ENCODE measurements at places on chromosomes 11 and 22. TPM values are rescaled to one million over a fixed set of nuclear protein-coding genes. Genes with fewer than 3 reads are reported as not detected.

- DNase-seq = no peak
Observed at GRCh38 chr11:28582506-28582905, 474.3 kb downstream of the METTL15 start.

Gene PHLDA2
- polyA plus RNA-seq = 1.0 TPM

GRCh38 chr11:96104496-96104895 is 180.6 kb upstream of the MTMR2 start:
- no peak for DNase-seq

Gene C22orf15
- 2.2 TPM for polyA plus RNA-seq

DNA sequence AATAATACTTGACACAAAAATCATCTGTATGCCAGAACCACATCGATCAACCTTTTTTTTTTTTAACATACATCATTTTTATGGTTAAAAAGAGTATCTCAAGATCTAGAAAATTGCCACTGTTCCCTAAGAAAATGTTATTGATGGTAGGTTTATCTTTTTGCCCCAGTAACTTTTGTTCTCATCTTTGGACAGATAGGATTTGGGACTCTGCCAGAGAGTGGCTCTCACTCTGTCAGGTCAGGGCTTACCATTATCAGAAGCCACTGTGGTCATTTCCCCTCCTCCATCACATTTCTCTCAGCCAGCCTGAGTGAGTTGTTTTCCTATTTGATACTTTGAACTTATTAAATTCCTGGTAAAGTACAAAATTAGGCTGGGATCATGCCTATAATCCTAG is 47.9 kb upstream of the YWHAH start:
- DNase-seq = no peak

DNA sequence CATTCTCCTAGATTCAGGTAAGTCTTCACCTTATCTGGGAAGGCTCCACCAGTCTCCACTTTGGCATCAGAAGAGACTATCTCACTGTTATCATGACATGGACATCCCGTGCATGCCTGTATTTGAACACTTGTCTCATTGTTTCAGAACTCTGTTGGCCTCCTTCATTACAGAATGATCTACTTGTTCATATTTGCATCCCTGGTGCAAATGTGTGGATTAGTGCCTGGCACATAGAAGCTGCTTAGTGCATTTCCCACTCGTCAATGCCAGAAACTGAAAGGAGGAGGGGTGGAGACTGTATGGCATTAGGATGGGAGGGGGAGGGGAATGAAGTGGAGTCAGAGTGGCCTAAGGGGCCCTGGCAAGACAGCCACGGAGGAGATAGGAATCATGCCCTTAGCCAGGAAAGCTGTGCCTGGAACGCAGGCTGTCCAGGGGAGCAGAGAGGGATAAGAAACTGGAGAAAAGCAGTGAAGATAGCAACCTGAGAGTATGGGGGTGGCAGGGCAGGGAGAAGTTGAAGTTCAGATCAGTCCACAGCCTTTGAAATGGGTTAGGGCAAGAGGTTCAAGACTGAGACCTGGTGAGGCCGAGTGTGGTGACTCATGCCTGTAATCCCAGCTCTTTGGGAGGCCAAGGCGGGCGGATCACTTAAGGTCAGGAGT is 53.8 kb upstream of the CAPRIN1 start:
- no peak for DNase-seq

DNA sequence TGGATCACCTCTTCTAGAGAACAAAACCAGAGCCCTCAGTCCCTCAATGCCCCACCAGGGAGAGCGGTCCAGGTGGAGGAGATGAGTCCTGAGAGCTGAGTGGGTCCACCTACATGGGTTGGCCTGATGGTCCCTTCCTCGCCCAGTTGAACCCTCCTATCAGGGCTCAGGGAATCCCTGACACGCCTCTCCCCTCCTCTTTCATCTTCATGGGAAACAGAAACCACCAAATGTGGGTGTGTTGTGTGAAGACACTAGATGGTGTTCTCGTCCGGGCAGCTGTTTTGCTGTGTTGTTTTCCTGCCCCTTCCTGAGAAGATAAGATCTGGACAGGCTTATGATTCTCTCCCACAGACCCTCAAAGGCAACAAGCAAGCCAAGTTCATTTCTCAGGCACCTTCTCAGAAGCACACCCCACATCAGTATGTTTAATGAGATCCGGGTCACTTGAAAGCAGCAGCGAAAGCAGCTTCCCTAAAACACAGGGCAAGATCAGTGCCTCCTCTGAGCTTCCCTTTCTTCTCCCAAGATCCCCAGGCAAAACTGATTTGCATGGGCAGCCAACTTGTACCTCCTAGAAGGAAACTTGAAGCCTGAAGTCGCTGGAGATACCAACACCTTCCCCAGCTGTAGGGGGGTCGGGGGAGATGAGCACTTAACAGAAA is 35.3 kb upstream of the POU2AF1 start:
- DNase-seq = no peak

Gene AHNAK
- 275 TPM for polyA plus RNA-seq

Gene OTOG
- polyA plus RNA-seq = 0.13 TPM

GRCh38 chr22:36730176-36730858 is 26.8 kb upstream of the CACNG2 start:
- no peak for DNase-seq

- DNase-seq = no peak
Observed at GRCh38 chr22:29106839-29107238, 34.0 kb downstream of the KREMEN1 start.

DNA sequence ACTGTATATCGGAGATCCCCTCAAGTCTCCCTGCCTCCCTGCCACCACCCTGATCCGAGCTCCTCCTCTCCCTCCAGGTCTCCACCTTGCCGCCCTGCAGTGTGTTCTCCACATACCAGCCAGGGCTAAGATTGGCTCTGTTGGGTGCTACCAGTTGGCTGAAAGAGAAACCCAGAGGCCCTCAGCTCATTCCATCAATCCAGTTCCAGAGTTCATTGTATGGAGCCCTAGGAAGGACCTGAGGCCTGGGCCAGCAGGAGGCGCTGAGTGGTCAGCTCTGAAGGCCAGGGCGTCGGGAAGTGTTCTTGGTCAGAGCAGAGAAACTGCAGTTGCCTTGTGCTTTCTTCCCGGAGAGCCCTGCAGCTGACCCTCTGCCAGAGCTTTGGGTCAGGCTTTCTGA is 2.2 kb upstream of the TOP3B start:
- no peak for DNase-seq

- no peak for DNase-seq
Observed at GRCh38 chr11:10480026-10480425, 25.0 kb downstream of the AMPD3 start.

DNA sequence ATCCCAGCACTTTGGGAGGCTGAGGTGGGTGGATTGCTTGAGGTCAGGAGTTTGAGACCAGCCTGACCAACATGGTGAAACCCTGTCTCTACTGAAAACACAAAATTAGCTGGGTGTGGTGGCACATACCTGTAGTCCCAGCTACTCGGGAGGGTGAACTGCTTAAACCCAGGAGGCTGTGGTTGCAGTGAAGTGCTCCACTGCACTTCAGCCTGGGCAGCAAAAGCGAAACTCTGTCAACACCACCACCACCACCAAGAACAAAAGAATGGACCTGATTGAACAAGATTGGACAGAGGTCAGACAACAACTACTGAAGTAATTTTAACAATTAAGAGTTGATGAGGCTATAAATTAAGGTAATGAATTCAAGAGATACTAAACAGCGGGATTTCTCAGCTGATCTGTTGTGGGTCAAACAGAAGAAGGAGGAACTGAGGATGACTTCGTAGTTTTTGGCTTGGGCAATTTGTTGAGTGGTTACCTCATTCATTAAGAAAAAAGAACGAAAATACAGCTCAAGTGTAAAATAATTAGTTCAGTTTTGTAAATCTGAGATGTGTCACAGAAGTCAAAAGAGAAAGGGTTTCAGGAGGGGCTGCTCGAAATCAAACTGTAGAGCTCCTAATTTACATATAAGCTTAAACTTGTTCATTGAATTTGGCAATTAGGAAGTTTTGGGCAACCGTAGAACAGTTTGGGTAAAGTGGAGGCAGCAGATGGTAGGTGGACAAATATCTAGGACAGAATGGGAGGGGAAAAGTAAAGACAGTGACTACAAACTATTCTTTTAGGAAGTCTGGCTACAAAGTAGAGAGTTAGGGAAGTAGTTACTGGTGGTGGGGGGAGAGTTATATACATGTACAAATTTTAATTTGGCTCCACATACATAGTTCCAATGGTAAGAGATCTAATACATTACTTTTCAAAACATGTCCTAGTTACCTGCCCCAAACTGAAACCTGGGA is 4.5 kb downstream of the IL18 start:
- no peak for DNase-seq
